ENCODE measurements at places on chromosomes 6 and 20.

DNA sequence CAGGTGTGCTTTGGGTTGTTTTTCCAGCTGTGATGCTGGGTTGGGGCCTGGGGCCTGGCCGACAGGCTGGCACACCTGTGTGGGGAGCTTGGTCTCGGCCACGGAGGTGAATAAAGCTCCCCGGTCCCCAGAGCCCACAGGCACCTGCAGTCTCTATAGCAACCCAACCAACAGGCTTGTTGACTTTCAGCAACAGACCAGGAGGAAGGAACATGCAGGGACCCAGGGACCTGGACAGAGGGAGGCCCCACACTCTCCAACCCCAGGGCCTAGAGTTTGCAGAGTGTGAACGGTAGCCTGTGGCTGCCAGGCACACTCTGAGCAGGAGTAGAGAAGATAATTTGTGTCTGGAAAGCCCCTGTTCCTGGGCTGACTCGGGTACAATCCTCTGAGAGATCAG lies 14.6 kb upstream of the SYNJ2 start:
- no peak for DNase-seq

- DNase-seq, result no peak
Observed at GRCh38 chr6:10526156-10526555, 5.0 kb downstream of the GCNT2 start.

- DNase-seq, result no peak
Observed at GRCh38 chr6:166848979-166849748, 107.2 kb downstream of the RNASET2 start.

GRCh38 chr20:568673-569415 lies 25.3 kb upstream of the CSNK2A1 start:
- no peak for DNase-seq

- peak; percentile 83 for DNase-seq
Observed at GRCh38 chr6:35302604-35303241, 5.1 kb downstream of the DEF6 start.

DNA sequence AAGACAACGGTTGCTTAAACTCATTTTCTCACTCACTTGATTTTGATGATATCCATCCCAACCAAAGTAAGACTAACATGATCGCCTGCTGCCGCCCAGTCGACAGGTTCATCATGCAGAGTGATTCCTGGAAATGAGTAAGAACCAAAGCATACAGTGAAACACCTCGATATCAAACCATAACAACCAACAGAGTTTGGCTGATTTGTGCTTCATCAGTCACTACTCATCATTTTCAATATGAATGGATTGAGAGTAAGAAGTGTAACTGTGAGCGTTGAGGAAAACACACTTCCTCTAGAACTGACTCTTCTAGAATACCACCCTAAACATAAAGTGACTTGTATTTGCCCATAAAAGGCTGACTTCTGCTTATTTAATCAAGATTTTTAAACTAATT lies 29.2 kb upstream of the ALDH8A1 start:
- peak; percentile 39 for DNase-seq

DNA sequence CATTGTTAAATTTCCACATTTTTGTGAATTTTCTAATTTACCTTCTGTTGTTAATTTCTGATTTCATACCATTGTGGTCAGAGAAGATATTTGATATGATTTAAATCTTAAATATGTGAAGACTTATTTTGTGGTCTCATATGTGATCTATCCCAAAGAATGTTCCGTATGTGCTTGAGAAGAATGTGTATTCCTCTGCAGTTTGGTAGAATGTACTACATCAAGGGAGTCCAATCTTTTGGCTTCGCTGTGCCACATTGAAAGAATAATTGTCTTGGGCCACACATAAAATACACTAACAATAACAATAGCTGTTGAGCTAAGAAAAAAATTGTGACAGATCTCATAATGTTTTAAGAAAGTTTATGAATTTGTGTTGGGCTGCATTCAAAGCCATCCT lies 176.2 kb upstream of the PRND start:
- DNase-seq, result no peak

GRCh38 chr6:130366107-130367005 lies 539 bp downstream of the TMEM200A start:
- peak; percentile 28 for DNase-seq

GRCh38 chr6:89221971-89222711 lies 5.0 kb upstream of the GABRR1 start:
- DNase-seq, result no peak

DNA sequence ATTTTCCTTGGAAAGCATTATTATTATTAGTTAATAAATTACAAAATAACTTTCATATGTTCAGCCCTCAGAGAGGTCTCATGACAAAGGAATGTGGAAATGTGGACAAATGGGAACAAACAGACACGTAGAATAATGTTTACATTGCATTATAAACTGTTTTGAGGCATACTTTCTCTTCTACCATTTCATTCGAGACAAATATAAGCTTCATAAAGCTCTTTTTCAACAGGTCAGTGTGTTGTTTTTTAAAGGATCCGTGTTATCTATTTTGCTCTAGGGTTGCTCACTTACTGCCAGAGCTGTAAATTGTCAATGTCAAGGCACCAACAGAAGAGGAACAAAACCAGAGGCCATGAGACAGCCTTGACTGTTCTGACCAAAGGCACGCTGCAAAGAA lies 256.8 kb downstream of the PHACTR1 start:
- DNase-seq, result no peak

DNA sequence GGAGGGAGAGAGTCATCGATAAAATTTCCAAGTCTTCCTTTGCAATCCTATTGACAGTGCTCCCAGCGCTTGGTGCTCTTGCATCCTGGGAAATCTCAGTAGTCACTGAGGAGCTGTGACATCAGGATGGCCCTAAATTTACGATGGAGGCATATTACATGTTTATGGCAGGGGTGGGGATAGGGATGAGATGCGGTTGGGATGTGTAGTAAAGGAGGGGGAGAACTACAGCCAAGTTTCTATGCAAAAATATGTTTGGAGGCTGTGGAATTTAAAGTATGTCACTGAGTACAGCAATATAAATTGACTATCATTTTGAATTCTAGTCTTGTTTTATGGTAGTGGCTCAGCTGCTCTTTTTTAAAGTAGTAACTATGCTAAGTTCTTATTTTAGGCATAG lies 544.9 kb downstream of the PKHD1 start:
- no peak for DNase-seq

- no peak for DNase-seq
Observed at GRCh38 chr6:67882436-67883311, 752.4 kb upstream of the ADGRB3 start.

DNA sequence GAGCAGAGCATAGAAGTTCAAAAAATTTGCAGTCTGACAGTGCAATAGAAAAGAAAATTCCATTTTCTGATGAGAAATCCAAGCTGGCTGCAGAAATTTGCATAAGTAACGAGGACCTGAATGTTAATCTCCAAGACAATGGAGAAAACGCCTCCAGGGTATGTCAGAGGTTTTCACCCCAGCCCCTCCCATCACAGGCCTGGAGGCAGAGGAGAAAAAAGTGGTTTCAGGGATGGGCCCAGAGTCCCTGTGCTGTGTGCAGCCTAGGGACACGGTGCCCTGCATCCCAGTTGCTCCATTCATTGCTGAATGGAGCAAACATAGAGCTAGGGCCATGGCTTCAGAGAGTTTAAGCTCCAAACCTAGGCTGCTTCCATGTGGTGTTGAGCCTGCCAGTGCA lies 327.9 kb upstream of the KHDRBS2 start:
- no peak for DNase-seq

DNA sequence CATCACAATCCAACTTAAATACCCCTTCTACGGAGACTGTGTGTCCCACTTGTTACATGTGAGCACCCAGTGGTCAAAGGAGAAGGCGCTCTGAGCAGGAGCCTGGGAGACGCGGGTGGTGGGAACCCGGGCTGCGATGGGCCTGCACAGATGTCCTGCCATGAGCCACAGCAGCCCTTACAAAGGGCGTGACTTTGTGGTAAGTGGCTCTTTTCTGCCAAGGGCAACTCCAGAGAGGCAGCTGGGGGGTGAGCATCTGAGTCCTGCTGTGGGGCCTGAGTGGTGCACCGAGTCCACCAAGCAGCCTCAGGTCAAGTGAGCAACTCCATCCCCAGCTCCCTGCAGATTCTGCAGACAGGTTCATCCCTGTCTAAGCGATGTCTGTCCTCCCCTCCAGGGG lies 33.6 kb upstream of the CST7 start:
- DNase-seq, result no peak

DNA sequence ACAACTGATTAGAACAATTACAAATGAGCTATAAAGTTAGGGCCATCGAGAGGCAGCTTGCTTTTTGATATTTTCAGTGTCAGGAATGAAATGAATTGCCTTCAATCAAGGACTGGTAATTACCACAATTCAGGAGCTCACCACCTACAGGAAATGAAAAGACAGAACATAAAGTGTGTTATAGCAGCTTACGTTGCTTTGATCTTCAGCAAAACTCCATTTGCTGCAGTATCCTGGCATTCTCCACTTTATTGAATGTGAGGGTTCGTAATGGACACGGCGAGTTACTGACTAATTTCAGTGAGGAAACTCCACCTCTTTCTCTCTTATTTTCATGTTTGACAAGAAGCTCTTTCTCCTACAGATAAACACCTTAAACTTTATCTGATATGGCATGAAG lies 440.0 kb upstream of the HSF2 start:
- no peak for DNase-seq

- no peak for DNase-seq
Observed at GRCh38 chr6:52301326-52301725, 16.8 kb upstream of the MCM3 start.

GRCh38 chr6:96304997-96305396 lies 216.6 kb upstream of the UFL1 start:
- no peak for DNase-seq

- DNase-seq, result no peak
Observed at GRCh38 chr6:170179616-170180324, 111.1 kb downstream of the DLL1 start.

- no peak for DNase-seq
Observed at GRCh38 chr6:2007165-2007564, 238.2 kb downstream of the GMDS start.

DNA sequence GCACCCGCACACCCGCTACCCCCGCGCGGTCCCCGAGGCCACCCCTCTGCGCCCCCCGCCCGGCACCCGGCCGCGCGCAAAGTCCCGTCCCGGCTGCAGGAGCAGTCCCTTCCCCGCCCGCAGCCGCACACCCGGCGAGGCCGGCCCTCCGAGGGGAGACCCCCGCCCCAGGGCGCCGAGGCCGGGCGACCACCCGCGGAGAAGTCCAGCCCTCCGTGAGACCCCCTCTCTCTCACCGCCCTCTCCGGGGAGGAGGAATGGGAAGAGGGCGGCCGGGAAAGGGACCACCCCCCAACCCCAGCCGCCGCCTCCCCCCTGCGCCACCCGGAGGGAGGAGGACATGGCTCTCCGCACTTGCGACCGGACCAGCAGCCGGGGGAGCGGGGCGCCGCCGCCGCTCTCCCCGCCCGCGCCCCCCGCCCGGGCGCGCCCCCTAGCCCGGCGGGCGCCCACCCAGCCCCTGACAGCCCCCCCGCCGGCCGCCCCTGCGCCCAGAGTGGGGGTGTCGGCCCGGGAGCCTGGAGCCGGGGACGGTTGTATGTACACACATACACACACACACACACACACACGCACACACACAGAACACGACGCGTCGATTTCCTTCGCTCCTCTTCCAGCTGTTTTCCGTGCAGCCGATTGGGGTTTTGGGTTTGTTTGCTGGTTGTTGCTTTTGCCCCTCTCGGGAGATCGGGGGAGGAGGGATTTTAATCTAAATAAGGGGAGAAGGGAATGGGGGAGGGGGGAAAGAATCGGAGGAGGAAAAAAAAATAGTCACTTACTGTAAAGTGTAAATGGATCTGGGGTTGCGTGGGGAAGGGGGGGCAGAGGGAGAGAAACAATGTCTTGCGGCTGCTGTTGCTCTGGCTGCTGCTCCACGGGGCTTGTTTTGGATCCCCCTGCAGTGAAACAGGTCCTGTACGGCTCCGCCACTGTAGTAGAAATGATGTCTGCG lies at the start of gene ATXN1:
Gene ATXN1, minus strand, starts transcription at position 945 of the 955 bp plus-strand sequence.
- peak; percentile 14 for DNase-seq

- DNase-seq, result no peak
Observed at GRCh38 chr20:23145281-23145700, 59.2 kb upstream of the CD93 start.

GRCh38 chr20:20370094-20370575 lies 2.2 kb downstream of the INSM1 start:
- DNase-seq, result no peak

DNA sequence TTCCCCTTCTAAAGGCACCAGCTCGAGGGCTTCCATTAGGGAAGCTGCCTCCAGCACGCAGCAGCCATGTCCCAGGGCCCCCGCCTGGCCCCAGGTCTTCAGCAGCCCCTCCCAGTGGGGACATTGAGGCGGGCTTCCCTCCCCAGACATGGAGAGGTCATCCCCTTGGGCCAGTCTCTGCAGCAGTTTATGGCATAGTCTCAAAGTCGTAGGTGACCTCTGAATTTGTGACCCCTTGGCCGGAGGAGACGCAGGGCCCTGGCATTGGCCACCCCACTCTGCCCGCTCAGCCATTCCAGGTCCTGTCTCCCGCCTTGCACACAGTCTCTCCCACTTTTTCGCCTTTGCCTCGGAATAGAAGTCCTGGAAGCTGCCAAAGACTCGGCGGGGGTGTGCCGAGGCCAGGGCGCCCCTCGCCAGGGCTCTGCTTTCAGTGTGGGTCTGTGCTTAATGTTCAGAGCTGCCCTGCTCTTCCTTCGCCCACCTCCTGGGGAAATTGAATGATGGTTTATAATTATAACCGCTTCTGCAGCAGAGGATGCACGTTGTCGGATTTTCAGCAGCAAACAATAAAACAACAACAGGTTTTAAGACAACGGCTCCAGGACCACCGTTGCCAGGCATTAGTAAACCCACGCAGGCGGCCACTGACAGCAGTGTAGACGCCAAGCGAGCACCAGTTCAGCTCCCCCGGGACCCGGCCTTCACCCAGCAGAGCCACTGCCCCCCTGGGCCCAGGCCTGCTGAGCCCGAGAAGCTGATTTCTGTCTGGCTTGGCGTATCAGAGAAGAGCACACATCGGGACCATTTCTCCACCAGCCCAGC lies 187.0 kb downstream of the TAF4 start:
- no peak for DNase-seq

- DNase-seq, result no peak
Observed at GRCh38 chr20:32636821-32637220, 36.9 kb downstream of the C20orf203 start.

GRCh38 chr6:44074439-44074812 lies 52.8 kb downstream of the MRPL14 start:
- peak; percentile 67 for DNase-seq

DNA sequence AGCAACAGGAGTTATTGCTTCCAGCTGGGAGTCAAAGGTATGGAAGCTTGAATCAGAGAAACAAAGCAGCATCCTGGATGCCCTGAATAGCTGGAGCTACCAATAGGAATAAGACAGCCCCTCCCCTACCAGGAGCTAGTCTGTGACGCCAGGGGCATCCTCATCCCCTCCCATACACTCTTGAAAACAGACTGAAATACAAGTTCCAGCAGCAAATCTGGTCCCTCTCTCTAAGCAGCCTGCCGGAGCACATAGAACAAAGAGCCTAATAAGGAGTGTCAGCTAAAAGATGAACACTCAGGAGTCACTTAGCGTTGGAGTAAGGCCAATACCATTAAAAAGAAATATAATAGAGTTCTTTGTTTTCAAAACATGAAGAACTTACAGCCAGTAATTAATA lies 25.6 kb downstream of the FILIP1 start:
- no peak for DNase-seq
